Right renal cortex interstitium (tissue), 3 donors: ENCODE measurements at places on chromosomes 11 and 22.
A peak's percentile ranks its signal among the peaks of the same experiment; 100 is the strongest.

DNA sequence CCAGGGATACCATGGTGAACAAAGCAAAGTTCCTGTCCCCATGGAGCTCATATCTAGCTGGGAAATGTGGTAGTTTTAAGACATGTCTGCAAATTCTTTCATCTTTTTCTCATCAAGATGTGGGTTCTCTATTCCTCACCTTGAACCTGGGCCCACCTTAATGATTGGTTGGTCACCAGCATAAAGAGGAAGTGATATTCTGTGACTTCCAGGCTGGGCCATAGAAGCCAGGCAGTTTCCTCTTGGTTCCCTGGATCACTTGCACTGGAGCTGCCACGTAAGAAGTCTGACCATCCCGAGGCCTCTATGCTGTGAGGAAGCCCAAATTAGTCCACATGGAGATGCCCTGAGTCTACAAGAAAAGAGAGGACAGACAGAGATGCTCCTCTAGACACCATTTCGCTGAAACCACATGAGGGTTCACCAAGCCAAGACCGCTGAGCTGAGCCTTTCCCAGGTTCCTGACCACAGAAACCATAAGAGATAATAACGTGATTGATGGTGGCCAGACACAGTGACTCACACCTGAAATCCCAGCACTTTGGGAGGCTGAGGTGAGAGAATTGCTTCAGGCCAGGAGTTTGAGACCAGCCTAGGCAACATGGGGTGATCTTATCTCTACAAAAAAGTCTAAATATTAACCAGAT is 119.5 kb upstream of the ISX start:
- no peak for DNase-seq

- DNase-seq: peak; percentile 84
Measured at GRCh38 chr11:68121067-68121899, at the start of gene CHKA. TSS of gene CHKA (minus strand) at chr11:68121388. CDS start at chr11:68121177, 211 bp downstream.

DNA sequence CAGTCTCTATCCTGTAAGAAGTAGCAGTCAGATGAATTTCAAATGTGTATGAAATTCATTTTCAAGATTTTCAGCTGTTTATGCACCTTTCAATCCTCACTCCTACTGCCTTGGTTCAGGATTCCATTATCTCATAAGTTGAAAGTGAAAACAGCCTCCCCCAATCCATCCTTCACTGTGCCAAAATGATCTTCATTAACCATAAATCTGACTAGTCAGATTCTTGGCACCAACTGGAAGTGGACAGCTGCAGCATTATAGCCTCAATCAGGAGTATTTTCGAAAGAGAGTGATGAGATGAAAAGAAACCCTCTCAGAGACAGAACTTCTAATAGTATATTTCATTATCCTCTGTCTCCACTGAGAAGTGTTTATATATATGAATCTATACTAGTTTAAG is 365.3 kb upstream of the PDGFD start:
- no peak for DNase-seq

DNA sequence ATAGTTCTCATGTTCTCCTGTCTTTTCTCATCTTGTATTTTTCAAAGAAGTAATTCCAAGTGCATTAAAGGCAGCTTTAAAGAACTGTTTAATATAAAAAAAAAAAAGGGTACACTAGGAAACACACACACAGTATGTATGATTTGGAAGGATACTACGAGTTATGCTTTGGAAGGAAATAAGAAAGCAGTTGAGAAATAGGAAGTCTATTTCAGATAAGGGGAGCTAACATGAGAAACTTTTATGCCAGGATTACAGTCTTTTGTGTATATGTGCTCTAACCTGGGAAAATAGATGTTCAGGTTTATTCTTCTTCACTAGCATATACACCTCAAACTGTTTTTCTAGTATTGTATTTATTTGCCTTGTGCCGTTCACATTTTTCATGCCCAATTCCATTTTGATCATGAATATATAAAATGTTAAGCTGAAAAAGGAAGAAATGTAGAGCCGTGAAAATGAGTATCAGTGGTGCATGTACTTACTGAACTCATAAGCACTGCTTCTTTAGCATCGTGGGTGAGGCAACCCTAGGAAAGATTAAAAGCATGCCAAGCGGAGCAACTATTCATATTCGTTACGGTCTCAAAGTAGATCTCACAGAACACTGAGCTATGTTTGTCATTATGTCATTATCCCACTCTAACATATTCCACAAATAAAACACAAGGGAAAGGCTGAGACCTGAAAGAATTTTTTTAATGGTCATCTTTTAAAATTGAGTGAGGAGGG is 59.6 kb downstream of the GUCY1A2 start:
- DNase-seq: no peak

DNA sequence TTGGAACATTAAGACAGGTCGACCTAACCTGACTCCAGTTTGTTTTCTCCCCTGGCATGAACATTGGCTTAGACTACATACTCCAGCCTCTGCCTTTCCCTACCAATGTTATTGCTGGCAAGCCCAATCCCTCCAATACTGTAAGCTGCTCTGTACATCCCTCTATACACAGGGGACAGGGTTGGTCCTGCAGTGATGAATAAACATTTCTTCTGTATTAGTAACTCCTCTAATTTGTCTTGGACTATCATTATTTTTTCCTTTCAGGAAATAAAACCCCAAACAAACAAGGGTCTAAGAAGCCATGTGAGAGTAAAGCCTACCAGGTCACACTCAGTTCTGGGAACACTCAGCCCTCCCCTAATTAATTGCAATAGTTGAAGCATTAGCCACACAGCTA is 35.1 kb upstream of the FJX1 start:
- no peak for DNase-seq

- DNase-seq: no peak
Measured at GRCh38 chr11:92383430-92383829, 158.8 kb downstream of the FAT3 start.

- no peak for DNase-seq
Measured at GRCh38 chr22:37675930-37676735, 697 bp downstream of the LGALS1 start.

DNA sequence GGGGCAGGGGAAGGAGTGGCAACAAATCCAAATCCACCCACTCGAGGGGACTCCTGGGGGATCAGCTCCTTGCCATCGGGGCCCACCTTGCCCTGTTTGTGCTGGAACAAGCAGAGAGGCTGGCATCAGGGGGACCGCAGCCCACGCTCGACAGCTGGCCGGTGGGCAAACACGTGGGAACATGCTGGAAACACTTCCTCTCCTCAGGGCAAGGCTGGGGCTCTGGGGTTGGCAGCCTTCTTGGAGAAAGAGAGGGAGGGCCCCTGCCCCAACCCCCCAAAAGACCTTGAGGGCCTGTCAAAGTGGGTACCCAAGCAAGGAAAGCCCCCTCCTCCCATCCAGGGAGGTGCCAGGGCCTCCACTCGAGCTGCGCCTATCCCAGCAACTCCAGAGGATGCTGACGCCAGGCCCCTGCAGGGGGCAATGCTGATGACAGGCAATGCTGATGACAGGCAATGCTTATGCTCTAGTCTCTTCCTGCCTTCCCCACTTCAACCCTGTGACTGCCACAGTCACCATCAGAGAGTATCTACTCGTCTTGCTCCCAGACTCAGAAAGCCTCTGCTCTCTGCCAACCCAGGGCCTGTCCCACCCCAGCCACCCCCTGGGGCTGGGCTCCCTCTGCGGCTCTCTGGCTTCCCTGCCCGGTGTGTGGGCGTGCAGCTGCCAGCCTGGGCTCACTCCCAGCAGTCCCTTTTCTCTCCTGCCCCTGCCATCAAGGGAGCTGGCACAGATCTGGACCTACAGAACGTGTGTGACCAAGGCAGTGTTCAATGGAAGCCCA is 6.0 kb downstream of the ESS2 start:
- DNase-seq: no peak

- no peak for DNase-seq
Measured at GRCh38 chr11:2263724-2264360, 6.5 kb downstream of the ASCL2 start.

GRCh38 chr11:23097891-23098290 is 237.6 kb upstream of the CCDC179 start:
- no peak for DNase-seq

DNA sequence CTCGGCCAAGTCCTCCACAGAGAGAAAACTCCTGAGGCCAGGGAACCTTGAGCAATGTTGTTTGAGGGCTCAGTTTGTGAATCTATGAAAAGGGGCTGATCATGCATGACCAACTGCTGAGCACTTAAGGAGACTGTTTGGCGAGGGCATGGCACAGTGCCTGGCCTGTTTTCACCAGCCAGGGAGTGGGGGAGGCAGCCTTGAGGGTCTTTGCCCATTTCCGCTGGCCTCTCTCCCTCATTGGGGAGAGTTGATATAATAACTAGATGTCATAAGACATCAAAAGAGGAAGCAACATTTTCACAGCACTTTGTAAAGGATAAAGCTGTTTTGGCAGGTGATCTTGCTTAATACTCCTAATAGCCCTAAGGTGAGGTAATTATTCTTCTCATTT is 110.6 kb downstream of the TP53I11 start:
- no peak for DNase-seq
